Left ventricle myocardium superior (tissue), 1 donor: ENCODE measurements at places on chromosomes 12 and 14.

- peak; percentile 45 for DNase-seq
Measured at GRCh38 chr14:105064721-105065143, 498 bp downstream of the GPR132 start.

GRCh38 chr12:91009319-91009950, 4.7 kb upstream of the EPYC start:
- no peak for DNase-seq

DNA sequence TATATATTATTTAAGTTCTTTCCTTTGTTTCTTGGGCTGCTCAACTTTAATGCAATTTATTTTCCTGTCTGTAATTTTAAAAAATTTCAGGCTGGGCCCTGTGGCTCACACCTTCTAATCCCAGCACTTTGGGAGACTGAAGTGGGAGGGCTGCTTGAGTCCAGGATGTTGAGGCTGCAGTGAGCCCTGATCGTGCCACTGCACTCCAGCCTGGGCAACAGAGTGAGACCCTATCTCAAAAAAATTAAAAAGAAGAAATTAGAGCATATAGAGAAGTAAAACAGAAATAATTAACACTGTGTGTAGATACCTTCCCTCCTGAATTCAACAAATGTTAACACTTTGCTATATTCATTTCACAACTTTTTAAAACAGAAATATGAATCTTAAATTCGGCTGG, 74.2 kb downstream of the DENND5B start:
- DNase-seq: no peak

DNA sequence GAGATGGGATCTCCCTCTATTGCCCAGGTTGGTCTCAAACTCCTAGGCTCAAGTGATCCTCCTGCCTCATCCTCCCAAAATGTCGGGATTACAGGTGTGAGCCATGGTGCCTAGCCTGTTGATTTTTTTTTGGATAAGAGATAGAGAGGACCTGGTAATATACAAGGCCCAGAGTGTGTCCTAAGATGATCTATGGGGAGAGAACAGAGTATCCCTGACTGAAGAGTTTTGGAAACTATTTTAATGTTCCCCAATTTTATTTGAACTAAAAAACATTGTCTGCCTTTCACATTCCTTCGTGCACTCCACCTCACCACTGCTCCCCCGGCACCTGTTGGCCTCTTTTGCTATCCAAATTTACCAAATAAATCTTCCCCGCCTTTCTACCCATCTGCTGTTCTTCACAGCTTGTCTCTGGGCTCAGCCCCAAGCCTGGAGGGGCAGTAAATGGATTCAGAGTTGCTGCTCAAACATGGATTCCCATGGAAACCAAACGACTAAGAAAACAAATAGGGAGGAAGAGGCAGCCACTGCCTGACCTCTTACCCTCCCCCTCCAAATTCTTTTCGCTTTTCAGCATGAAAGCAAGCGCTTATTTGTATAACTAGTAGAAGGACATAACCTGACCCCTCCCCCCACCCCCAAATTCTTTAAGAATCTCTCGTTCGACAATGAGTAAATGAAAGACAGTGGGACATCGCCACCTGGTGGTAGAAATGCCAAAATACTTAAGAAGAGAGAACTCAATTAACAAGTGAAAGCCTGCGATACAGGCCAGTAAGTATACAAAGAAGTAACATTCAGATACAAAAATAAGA, 22.6 kb downstream of the OR10G3 start:
- peak; percentile 55 for DNase-seq

DNA sequence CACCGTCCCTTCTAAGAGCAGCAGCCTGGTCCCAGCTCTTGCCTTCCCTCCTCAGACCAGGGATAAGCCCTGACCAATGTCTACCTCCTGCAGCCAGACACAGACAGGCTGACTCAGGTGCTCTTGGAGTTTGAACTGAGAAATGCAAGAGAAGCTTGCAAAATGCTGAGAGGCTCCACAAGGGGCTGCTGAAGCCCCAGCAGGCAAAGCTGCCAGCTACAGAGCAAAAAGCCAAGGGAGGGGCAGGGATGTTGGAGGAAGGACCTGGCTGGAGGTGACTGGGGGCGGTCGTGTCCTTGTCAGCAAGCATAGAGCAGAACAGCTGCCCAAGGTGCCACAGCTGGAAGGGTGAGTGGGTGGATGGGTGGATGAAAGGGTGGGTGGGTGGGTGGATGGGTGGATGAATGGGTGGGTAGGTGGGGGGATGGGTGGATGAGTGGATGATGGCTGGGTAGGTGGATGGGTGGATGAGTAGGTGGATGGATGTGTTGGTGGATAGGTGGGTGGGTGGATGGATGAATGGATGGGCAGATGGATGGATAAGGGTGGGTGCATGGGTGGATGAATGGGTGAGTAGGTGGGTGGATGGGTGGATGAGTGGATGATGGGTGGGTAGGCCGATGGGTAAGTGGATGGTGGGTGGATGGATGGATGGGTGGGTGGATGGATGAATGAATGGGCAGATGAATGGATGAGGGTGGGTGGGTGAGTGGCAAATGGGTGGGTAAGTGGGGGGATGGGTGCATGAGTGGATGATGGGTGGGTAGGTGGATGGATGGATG, 4.0 kb upstream of the INF2 start:
- DNase-seq: no peak

- DNase-seq: no peak
Measured at GRCh38 chr12:71591601-71592000, 72.0 kb downstream of the ZFC3H1 start.

DNA sequence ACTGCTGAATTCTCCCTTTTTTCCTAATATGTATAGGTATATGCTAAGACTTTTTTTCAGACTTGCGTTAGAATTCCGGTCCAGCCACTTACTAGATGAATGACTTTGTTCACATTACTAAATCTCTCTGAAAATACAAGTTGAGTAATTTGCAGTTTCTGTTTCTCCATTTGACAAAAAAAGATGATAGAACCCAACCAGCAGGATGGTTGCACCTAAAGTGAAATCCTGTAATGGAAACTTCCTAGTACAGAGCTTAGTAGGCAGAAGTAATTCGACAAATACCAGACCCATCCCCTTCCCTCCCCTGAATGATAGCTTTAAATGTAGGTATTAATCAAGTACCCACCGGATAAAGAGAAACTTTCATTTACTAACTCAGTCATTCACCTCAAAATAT, 113.6 kb upstream of the RAP1B start:
- no peak for DNase-seq

- DNase-seq: peak; percentile 73
Measured at GRCh38 chr14:104094709-104095425, 9.4 kb downstream of the ASPG start.

DNA sequence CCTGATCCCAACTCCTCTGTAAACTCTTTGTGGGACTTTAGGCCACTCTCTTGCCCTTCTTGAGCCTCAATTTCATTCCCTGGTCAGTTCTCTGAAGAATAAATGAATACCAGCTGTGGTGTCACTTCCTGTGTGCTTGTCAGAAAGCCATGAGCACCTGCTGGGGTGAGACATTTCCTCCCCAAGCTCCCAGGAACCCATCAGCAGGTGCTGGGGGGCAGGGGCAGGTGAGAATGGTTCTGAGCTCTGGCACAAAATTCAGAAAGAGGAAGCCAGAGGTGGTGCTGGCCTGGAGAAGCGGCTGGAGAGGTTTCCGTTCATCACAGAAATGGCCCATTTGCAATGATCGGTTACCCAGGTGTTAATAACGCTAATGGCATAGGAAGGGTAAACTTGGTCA, 14.9 kb downstream of the LHX5 start:
- DNase-seq: no peak

DNA sequence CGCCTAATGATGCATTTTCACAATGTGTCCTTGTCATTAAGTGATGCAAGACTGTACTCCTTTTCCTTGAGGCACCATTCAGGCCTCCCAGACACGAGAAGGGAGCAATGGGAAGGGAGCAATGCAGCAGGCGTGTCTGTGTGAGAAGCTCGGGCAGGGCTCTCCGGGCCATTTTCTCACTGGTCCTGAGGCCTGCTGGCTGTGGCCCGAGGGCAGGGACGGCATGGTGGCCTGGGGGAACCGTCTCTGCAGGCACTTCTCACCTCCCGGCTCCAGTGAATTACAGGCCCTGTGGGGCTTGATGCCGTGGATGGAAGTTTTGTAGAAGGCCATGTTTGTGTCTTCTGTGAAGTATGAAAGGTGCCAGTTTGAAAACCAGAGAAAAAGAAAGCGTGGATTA, 71.0 kb downstream of the ADGRD1 start:
- no peak for DNase-seq

GRCh38 chr12:1022032-1022970, 31.3 kb downstream of the ERC1 start:
- no peak for DNase-seq
